Neuronal stem cell (in vitro differentiated cells): ENCODE measurements at places on chromosomes 2 and 18.

GRCh38 chr2:219701847-219702634, 74.6 kb downstream of the SLC4A3 start:
- no peaks in the 10 kb centered on the region for H3K36me3 ChIP-seq
- H3K4me3 ChIP-seq: no peak overlapping the region
- DNase-seq: no peak

GRCh38 chr2:231743376-231744116, 35.2 kb downstream of the PTMA start:
- no peaks in the 10 kb centered on the region for H3K27me3 ChIP-seq
- H3K36me3 ChIP-seq: peaks cover 3% of the 10 kb centered on the region
- H3K4me3 ChIP-seq: no peak overlapping the region
- DNase-seq: no peak
- H3K4me1 ChIP-seq: peaks cover 13% of the 10 kb centered on the region

DNA sequence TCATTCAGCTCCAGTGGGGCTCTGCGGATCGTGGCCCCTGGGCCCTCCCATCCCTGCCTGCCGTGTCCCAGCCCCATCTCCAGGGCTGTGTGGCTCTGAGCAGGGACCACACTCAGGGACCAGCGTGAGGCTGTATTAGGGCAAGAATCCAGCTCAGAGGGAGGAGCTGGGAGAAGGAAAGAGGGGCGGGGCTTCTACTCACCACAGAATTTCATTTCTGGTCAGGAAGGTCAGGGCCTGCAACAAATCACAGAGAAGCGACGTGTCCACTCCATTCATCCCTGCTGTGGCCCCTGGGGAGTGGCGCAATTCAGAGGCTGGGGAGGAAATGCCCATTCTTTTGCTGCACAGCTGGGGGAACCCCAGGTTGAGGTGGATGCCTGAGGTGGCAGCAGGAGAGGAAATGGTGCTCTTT, 828 bp downstream of the CIB4 start:
- H3K27ac ChIP-seq: no peak overlapping the region
- H3K27me3 ChIP-seq: peaks cover 32% of the 10 kb centered on the region
- DNase-seq: no peak
- H3K36me3 ChIP-seq: no peaks in the 10 kb centered on the region
- H3K4me1 ChIP-seq: peaks cover 15% of the 10 kb centered on the region

- H3K4me3 ChIP-seq: no peak overlapping the region
- no peaks in the 10 kb centered on the region for H3K4me1 ChIP-seq
- no peak for DNase-seq
- H3K27ac ChIP-seq: no peak overlapping the region
- H3K27me3 ChIP-seq: no peaks in the 10 kb centered on the region
These were observed 53.4 kb downstream of the DNER start for GRCh38 chr2:229660951-229661350.
